ENCODE measurements at places on chromosomes 7 and 10.

DNA sequence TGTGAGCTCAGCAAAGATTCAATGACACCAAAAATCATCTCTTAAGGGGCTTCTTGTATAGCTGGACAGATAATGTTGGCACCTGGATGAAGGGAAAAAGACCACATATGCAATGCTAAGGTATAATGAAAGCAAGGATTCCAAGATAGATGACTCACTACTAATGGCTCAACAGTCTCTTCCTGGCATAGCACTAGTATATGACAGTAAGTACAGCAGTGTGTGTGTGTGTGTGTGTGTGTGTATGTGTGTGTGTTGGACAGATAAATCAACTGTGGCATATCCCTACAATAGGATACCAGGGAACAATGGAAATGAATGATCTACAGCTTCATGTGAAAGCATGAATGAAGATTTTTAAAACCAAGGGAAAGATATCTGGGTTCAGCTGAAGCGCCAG, 257.1 kb downstream of the SFMBT2 start:
- DNase-seq = no peak

DNA sequence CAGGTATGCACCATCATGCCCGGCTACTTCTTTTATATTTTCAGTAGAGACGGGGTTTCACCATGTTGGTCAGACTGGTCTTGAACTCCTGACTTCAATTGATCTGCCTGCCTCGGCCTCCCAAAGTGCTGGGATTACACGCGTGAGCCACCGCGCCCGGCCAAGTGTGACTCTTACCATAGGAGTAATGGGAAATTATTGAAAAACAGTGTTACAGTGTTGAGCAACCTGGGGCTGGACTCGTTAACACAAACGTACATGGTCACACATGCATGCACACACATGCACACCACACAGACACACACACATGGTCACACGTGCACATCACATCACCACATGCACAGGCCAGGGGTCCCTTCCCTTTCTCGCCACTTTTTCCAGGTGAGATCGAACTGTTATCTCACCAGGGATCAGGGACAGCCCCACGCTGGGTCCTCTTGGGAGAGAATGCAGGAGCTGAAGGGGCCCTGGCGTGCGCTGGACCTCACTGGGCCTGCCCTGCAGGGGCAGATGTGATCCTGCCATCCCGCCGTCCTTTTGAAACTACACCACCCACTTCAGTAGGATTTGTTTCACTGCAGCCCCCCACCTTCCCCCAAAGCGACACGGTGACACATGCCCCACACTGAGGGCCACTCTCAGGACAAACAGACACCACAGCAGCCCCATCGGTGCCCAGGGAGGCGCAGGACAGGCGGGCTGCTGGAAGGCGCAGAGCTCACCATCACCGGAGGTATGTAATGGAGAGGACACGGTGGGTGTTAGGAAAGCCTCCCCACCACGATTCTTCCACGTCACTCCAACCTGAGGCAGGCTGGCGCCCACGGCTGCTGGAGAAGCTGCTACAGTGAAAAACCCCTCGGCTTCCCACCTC, 10.2 kb downstream of the RADIL start:
- no peak for DNase-seq

DNA sequence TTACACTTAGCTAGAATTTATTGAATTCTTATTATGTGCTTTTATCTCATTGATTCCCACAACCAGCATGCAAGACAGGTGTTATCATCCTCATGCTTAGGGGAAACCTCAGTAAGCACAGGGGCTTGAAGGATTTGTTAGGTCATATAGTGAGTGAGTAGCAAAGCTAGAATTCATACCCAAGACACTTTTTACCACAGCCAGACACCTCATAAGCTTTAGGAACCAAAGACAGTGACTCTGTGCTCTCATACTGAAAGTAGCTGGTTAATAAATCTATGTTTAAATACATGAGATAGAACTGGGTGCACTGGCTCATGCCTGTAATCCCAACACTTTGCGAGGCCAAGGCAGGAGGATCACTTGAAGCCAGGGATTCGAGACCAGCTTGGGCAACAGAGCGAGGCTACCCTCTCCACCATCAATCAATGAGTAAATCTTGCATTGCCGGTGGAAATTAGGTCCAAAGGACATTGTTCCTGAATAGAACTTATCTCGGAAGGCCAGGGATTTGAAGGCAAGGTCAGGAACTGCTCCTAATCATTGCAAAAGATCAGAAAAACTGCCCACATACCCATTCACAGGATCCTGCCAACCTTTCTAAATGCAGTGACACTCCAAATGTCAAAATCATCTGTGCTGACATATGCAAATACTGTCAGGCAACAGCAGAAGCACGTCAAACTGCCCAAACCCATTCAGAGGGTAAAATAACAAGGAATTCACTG, 523.5 kb downstream of the PARD3 start:
- DNase-seq = no peak

- DNase-seq = peak; percentile 4
These were observed 205.9 kb downstream of the MBL2 start for GRCh38 chr10:52566471-52567246.

- DNase-seq = no peak
These were observed 105.4 kb upstream of the GLI3 start for GRCh38 chr7:42342381-42342780.

DNA sequence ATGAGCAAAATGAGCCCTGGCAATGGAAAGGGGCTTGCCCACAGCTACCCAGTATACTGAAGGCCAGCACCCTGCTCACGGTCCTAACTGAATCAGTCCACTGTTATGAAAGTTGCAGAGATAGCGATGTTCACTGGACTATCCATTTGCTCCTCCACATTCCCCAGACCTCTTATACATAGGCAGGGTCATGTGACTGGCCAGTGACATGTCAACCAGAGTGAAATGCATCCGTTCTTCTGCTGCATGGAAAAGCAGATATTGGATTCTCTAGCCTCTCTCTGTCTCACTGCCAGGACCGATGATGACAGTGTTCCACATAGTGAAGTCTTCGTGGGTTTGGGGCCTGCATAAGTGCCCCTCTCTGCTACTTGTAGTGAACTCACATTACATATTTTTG, 503.4 kb downstream of the RPS24 start:
- DNase-seq = no peak

DNA sequence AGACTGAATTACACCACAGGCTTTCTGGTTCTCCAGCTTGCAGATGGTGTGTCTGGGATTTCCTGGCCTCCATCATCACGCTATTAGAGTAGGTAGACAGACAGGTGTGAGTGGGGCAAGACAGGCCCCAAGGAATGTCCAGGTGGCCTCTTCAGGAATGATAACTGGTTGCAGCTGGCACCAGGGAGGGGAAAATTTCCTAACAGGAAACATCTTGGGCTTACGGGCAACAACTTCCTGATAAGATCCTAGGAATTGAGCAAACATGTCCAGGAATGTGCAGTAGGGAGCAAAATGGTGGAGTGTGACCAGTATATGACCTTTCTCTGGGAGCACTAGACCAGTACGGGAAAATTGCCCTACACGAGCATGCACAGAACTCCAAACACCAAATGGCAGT, 11.3 kb downstream of the XRCC2 start:
- no peak for DNase-seq

DNA sequence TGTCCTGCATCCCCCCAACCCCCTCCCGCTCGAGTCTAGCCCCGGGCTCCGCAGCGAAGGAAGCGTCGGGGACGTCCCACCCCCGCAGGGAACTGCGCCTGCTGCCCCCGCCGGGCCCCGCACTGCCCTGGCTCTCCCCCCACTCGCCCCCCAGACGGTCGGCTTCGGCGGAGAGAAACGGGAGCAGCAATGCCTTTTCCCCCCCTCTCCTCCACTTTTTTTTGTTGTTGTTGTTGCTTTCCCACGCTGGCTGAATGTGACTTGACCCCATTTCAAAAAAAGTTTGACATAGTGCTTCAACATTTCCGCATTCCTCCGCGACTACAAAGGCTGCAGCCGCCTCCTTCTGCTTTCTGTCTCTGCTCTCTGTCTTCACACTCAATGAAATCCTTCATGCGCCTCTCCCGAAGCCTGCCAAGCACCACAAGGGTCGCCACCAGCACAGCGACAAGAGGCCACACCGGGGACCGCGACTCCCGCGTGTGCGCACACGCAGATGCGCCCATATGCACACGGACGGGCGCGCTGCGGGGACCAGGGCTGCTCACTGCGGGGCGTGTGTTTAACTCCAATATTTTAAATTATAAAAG, 1.0 kb downstream of the CDK6 start:
- no peak for DNase-seq

GRCh38 chr10:22704471-22704911, 9.9 kb downstream of the PIP4K2A start:
- no peak for DNase-seq

DNA sequence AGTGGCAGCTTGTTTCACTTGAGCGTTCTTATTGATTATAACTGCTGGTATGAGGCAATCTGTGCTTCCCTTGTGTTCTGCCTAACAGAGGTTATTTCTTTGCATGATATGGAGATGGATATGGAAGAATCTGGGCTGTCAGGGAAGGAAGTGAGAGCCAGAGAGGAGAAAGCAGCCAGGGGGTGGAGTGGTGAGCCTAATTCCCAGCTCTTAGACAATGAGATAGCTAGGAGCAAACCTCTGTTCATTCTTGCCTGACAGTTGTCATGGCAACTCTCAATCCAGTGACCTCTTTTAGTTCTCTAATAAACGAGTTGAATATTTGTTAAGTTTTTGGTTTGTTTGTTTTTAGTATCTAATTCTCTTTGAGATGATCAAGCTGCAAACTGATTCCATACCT, 214.3 kb downstream of the NRG3 start:
- DNase-seq = no peak

DNA sequence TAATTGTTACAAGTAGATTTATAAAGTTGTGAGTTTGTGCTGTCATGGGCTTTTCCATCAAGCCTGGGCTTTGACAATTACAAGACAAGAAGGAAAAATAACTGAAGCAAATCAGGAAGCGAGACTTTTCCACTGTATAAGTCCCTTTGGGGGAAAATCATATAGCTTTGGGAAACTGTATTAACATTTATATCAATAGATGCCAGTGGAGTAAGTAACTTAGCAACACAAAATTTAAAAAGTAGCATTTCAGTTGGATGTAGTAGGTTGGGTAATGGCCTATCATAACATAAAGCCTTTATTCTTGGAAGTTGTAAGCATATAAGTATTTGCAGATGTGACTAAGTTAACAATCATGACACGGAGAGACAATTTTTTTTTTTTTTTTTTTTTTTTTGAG, 931.1 kb downstream of the CNTNAP2 start:
- DNase-seq = no peak

- DNase-seq = no peak
These were observed 38.8 kb downstream of the PSAP start for GRCh38 chr10:71812016-71812912.
